Right atrium auricular region (tissue), 2 donors: ENCODE measurements at places on chromosomes 4 and X. TPM values are rescaled to one million over a fixed set of nuclear protein-coding genes. Genes with fewer than 3 reads are reported as not detected.

GRCh38 chr4:76214177-76214675, 602 bp upstream of the SCARB2 start:
- H3K27me3 ChIP-seq: no peaks in the 10 kb centered on the region
- no peak for DNase-seq
- no peaks in the 10 kb centered on the region for H3K36me3 ChIP-seq
- H3K4me3 ChIP-seq: peak overlapping the region; percentile 76
- peak overlapping the region; percentile 98 for H3K27ac ChIP-seq

Gene SYN1
- total RNA-seq: 7.0 TPM

- no peak overlapping the region for H3K27ac ChIP-seq
- H3K36me3 ChIP-seq: peaks cover 3% of the 10 kb centered on the region
- no peaks in the 10 kb centered on the region for H3K27me3 ChIP-seq
- no peak for DNase-seq
These were observed 29.2 kb downstream of the PPM1K start for GRCh38 chr4:88255111-88255510.

- no peak for DNase-seq
- H3K27ac ChIP-seq: no peak overlapping the region
- H3K36me3 ChIP-seq: no peaks in the 10 kb centered on the region
- no peaks in the 10 kb centered on the region for H3K27me3 ChIP-seq
- H3K4me3 ChIP-seq: no peak overlapping the region
- no peaks in the 10 kb centered on the region for H3K4me1 ChIP-seq
These were observed 162.8 kb downstream of the ARHGAP24 start for GRCh38 chr4:85637778-85638177.

Gene CLCN4
- 15.6 TPM for total RNA-seq

Gene KIT
- 1.5 TPM for total RNA-seq

Gene EFHC2
- total RNA-seq: 4.5 TPM

Gene TMEM164
- total RNA-seq: 30.3 TPM

Gene FAM9B
- not detected for total RNA-seq

Gene STBD1
- 25.3 TPM for total RNA-seq

Gene APOO
- 27.1 TPM for total RNA-seq

Gene PAK3
- total RNA-seq: 0.16 TPM

Gene OTUD6A
- total RNA-seq: not detected

Gene GABRG1
- total RNA-seq: not detected

Gene SLC10A4
- not detected for total RNA-seq

GRCh38 chr4:2008671-2008920, 178 bp downstream of the NELFA start:
- H3K27ac ChIP-seq: peak overlapping the region; percentile 99
- peak overlapping the region; percentile 98 for H3K4me3 ChIP-seq

Gene SMIM31
- total RNA-seq: not detected

DNA sequence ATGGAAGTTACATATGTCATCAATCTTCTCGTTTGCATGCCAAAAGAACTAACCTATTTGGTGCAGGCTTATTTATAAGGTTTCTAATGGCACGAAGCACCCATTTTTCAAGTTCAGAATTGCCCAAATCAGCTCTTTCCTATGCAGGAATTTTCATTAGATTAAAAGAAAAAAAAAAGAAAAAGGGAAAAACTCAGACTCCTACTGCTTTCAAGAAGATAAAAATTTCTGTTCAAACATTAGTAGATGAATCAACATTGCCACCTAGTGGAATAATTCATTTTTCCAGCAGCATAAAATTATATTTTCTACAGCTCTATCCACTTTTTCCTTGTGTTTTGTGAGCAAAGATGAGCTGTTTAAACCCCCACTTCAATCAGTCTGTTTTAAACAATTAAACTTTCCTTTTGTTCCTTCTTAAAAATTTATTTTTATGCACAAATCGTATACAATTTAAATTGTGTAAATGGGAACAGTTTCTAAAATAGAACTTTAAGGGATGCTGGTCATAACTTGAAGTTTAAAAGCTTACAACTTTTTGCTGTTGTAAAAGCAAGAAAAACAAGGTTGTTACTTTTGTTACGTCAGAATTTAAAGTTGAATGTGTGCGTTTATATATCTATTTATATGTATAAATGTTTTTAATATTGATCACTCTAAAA, 309.9 kb downstream of the ARAP2 start:
- H3K27me3 ChIP-seq: no peaks in the 10 kb centered on the region
- no peak overlapping the region for H3K27ac ChIP-seq
- DNase-seq: no peak

Gene GPRASP1
- total RNA-seq: 11.4 TPM

- no peak overlapping the region for H3K4me3 ChIP-seq
- no peaks in the 10 kb centered on the region for H3K27me3 ChIP-seq
- H3K27ac ChIP-seq: no peak overlapping the region
- no peaks in the 10 kb centered on the region for H3K4me1 ChIP-seq
- no peaks in the 10 kb centered on the region for H3K36me3 ChIP-seq
These were observed 62.5 kb upstream of the GPR174 start for GRCh38 chrX:79081895-79082512.

DNA sequence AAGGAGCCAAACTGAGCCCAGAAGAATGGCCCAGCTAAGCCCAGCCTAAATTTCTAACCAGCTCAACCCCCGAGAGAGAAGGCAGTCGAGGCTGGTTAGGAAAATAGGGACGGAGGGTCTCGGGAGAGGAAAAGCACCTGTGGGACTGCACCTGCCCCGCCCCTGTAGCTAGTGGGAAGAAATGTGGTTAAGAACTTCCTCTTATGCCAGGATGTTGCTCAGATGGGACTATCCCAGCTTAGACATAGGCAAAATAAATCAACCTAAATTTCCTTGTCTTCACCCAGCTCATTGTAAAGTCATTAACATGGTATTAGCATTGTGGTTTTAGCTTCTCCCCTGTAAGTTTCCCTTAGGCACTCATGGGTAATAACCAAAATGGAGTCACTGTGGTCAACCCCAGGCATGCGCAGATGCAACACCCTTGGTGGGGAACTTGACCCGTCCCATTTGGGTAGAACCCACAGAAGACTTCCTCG, 86.8 kb downstream of the ZNF718 start:
- H3K36me3 ChIP-seq: no peaks in the 10 kb centered on the region
- no peak for DNase-seq
- H3K4me3 ChIP-seq: no peak overlapping the region
- no peak overlapping the region for H3K27ac ChIP-seq
- H3K4me1 ChIP-seq: no peaks in the 10 kb centered on the region

GRCh38 chrX:137052643-137053235, 18.9 kb upstream of the GPR101 start:
- H3K27ac ChIP-seq: no peak overlapping the region
- H3K36me3 ChIP-seq: no peaks in the 10 kb centered on the region
- DNase-seq: no peak
- peak overlapping the region; percentile 17 for H3K4me3 ChIP-seq
- no peaks in the 10 kb centered on the region for H3K4me1 ChIP-seq

DNA sequence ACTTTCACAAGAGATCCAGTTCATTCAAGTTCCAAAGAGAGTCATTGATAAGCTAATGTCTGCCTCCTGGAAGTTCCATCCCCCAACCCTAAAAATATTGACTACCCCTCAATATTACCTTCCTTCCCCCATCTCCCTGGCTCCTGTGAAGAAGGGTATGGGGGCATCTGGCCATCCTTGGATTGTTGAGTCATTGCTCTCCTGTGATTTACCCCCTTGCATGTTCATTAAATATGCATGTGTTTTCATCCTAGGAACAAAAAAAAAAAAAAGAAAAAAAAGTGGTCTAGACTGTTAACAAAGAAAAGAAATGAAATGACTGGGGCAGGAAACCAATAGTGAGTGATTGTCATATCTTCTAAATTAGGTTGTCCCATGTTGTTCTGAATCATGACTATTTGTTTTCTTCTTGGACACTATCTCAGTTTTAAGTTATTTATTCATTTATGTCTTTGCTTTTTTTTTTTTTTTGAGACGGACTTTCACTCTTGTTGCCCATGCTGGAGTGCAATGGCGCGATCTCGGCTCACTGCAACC, 51.9 kb upstream of the HUWE1 start:
- H3K36me3 ChIP-seq: no peaks in the 10 kb centered on the region
- no peaks in the 10 kb centered on the region for H3K4me1 ChIP-seq
- no peak overlapping the region for H3K27ac ChIP-seq
- H3K4me3 ChIP-seq: no peak overlapping the region
- DNase-seq: no peak

DNA sequence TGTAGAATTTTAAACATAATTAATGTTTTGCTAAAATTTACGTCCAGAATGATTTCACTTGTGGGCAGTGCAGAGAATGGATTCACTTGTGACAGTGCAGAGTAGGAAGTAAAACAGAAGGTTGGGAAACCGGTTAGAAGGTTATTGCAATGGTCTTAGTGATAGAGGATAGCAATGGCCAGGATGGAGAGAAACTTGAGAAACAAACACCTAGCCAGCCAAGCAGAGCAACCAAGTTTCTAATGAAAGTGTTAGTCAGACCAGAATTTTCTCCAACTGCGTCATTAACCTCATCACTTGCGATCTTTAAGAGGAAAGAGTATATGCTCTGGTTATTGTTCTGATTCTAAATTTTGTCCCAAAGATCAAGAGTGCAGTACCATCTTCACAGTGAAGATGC, 50.0 kb upstream of the TBC1D9 start:
- no peaks in the 10 kb centered on the region for H3K27me3 ChIP-seq
- no peak for DNase-seq
- no peaks in the 10 kb centered on the region for H3K4me1 ChIP-seq

GRCh38 chrX:74523224-74523623, 91.2 kb downstream of the RLIM start:
- H3K4me3 ChIP-seq: no peak overlapping the region
- peaks cover 5% of the 10 kb centered on the region for H3K4me1 ChIP-seq
- H3K27me3 ChIP-seq: no peaks in the 10 kb centered on the region
- DNase-seq: no peak
- no peak overlapping the region for H3K27ac ChIP-seq
- no peaks in the 10 kb centered on the region for H3K36me3 ChIP-seq

Gene GC
- total RNA-seq: not detected

DNA sequence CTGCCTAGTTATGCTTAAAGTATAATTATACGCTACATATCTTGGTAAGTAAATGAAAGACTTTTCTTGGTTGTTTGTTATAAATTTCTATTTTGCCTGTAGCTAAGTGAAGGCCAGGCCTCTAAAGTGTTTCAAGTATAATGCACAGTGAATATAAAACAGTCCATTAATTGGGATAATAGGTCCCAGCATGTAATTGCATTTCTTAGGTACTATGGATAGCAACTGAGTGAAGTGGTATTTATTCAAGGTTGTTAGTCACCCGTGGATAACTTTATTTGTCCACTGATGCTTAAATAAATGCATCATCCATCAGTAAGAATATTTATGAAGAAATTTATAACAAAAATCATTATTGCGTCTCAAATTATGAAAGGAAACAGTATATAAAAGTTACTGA, 59.1 kb downstream of the TEX13C start:
- no peak for DNase-seq
- H3K4me1 ChIP-seq: no peaks in the 10 kb centered on the region
- no peaks in the 10 kb centered on the region for H3K27me3 ChIP-seq
- H3K27ac ChIP-seq: no peak overlapping the region
- H3K36me3 ChIP-seq: no peaks in the 10 kb centered on the region

Gene LUZP4
- not detected for total RNA-seq

Gene CCDC160
- total RNA-seq: not detected

Gene ALAS2
- 9.8 TPM for total RNA-seq

Gene CPLX1
- 0.98 TPM for total RNA-seq

- H3K27me3 ChIP-seq: no peaks in the 10 kb centered on the region
- no peak for DNase-seq
- H3K4me3 ChIP-seq: no peak overlapping the region
- H3K27ac ChIP-seq: no peak overlapping the region
These were observed 220.2 kb upstream of the UGT8 start for GRCh38 chr4:114378305-114378903.

DNA sequence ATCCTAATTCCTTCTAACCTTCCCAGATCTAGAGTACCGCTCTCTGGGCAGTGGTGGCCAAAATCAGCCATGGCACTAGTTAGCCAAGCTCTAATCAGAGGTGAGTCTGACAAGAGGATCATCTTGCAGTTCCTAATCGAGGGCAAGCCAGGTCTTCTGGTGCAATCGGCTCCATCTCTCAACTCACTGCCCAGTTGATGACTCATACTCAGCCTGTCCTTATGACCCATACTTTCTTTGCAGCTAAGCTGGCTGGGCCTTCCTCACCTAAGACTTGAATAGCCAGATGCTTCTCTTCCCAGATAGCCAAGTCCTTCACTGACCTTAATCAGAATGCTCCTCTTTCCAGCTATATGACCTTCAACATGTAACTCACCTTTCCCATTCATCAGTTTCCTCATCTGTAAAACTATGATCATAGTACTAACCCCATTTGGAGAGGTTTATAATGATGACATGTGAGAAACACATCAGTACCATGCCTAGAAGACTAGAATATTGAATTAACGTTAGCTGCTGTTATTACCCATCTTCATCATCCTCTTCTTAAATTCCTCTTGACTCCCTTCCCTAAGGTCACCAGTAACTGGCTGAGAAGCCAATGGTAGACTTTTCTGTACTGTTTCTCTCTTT, 57.1 kb downstream of the RELL1 start:
- H3K4me1 ChIP-seq: no peaks in the 10 kb centered on the region
- no peak overlapping the region for H3K27ac ChIP-seq
- no peak overlapping the region for H3K4me3 ChIP-seq
- DNase-seq: no peak
- H3K27me3 ChIP-seq: no peaks in the 10 kb centered on the region

Gene EGF
- 7.4 TPM for total RNA-seq

DNA sequence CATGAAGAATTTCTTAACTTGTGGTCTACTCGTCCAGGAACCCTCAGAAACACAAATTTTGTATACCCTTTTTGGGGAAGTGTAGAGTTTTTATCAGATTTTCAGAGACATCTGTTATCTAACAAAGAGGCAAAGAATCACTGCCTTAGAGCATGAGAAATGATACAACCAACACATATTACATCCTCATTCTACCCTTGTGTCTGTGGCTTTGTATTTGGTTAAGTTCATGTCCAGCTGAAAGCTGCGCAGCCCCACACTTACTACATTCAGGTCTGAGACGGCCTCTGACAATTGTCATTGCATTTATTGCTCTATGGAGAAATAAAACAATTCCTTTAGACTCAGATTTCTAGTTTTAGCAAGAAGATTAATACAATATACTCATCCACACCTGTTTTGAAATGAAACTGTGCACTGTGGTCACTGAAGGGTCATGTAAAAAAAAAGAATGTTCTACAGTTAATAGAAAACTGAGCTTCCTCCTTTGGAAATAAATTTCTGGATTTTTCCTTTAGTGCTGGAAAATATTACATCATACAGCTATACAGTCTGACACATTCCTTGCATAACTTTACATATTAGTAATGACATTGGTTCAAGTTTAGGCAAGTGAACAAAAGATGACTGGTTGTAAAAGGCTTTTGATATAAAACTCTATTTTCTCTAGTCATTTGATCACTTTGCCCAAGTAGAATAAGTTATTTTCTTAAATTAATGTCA, 39.8 kb downstream of the GLRB start:
- H3K4me3 ChIP-seq: no peak overlapping the region
- H3K27ac ChIP-seq: no peak overlapping the region
- no peak for DNase-seq
